ENCODE measurements at places on chromosomes 4 and X.

DNA sequence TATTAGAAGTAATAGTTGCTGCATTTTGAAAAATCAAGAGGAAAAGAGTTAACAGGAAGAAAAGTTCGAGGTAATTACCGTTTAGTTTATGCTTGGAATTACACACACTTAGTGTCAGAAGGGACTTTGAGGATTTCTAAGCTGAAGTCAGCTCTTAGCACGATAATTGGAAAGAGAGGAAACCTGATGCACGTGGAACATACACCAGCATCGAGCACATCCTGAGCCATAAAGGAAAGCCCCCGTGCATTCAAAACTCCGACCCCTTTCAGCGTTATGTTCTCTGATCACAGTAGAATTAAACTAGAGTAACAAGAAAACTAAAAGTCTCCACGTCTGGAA lies 400 bp upstream of the PAQR3 start:
- no peak for DNase-seq

- no peak for DNase-seq
Observed at GRCh38 chr4:122576261-122577188, 44.3 kb downstream of the IL21 start.

DNA sequence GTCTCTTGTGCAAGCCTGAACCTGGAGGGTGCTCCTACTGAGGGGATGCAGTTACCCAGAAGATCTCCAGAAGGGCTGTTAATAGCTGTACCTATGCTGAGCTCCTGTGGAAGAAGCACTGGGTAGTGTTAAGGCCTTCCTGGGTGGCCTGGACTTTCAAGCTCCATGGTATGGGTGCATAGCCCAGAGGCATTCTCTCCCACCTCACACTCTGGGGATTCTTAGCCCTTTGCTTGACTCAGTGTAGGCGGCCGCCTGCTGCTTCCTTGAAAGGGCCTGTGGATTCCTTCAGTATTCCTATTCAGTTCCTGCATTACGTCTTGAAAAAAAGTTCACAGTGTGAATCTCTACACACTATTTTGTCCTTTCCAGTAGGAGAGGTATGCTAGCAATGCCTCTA lies 235.7 kb upstream of the MAGEB16 start:
- no peak for DNase-seq

DNA sequence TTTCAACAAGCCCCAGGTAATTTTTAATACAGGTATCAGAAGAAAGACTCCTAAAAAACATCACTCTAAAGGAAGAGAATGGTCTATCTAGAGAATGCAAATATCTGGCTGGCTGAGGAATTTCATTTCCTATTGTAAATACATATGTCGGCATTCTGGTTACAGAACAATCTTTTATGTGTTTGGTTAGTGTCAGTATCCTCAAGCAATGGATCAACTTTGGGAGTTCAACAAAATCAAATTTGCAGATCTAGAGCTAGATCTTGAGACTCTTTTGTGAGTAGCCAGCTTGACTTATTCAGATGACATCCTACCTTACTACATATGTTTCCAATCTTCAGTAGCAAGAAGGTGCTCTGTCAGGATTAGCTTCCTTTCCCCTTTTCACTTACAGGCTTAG lies 145.1 kb downstream of the BTC start:
- no peak for DNase-seq

DNA sequence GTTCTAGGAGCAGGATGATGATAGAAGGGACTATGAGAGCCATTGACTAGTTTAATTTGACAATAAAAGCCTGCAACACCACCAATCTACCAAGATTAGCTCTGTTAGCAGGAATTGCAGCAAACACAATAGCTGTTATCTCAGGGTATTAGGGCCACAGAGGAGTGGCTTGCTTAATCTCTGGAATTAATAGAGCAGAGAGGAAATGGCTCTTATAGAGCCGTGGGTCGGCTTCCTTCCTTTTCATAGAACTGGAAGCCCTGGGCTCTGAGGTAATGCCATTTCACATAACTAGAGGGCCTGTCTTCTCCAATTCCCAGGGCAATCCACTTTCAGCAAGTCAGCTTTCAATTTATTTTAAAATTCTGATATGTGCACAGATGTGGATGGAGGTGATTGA lies 83.0 kb downstream of the MAMLD1 start:
- no peak for DNase-seq

Measured in hypothalamus (tissue), 51 donors.